ENCODE measurements at places on chromosomes 16 and 17. TPM values are rescaled to one million over a fixed set of nuclear protein-coding genes. Genes with fewer than 3 reads are reported as not detected.

KLHL10 gene
- not detected for total RNA-seq

DNA sequence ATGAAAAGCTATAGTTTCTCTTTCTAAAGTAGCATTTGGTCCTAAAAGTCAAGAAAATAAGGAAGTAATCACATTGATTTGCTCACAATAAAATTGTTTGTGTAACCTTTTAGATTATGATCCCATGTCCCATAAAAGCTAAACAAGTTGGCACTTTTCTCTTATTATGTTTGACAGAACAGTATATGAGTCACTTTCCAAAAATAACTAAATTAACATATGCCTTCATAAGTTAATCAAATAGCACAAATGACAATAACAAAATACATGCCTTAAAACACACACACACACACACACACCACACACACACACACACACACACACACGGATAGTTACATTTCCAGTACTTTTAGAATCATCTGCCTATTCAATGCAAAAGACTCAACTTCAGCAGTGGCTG is 2.8 kb downstream of the MED13 start:
- DNase-seq, result no peak
- peak overlapping the region; percentile 96 for H3K4me3 ChIP-seq
- no peak overlapping the region for H3K27ac ChIP-seq
- peaks cover 13% of the 10 kb centered on the region for H3K36me3 ChIP-seq

PRRT2 gene
- 1.9 TPM for total RNA-seq

GRCh38 chr17:13643180-13643579 is 41.5 kb upstream of the HS3ST3A1 start:
- no peaks in the 10 kb centered on the region for H3K4me1 ChIP-seq
- H3K36me3 ChIP-seq, result no peaks in the 10 kb centered on the region
- DNase-seq, result no peak
- H3K27me3 ChIP-seq, result no peaks in the 10 kb centered on the region

- H3K4me3 ChIP-seq, result no peak overlapping the region
- H3K27ac ChIP-seq, result no peak overlapping the region
- DNase-seq, result no peak
- no peaks in the 10 kb centered on the region for H3K36me3 ChIP-seq
These were observed 10.2 kb downstream of the KATNB1 start for GRCh38 chr16:57745768-57746167.

DNA sequence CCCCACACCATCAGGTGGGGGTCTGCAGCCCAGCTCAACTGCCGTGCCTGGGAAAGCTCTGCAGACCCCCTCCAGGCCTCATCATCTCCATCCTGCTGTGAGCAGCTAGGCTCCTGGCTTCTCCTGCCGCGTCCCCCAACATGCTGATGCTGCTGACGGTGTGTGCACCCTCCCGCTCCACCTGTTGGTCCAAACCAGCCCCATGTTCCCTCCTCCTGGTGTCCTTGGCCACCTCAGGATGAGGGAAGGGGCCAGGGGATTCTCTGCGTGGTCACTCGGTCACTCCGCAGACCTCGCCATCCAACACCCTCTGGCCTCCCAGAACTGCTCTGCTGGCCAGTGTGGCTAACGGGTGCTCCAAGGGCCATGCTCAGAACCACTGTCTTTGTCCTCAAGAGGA is 368.6 kb downstream of the FOXL1 start:
- H3K4me1 ChIP-seq, result no peaks in the 10 kb centered on the region
- H3K27ac ChIP-seq, result no peak overlapping the region
- no peaks in the 10 kb centered on the region for H3K36me3 ChIP-seq
- no peak for DNase-seq

DNA sequence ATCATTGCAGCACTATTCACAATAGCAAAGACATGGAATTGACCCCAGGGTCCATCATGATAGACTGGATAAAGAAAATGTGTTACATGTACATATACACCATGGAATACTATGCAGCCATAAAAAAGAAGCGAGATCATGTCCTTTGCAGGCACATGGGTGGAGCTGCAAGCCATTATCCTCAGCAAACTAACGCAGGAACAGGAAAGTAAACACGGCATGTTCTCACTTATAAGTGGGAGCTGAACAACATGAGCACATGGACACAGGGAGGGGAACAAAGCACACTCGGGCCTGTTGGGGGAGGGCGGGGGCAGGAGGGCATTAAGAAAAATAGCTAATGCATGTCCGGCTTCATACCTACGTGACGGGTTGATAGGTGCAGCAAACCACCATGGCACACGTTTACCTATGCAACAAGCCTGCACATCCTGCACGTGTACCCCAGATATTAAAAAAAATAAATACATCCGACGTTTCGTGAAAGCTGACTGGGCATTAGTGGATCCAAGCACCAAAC is 28.9 kb downstream of the ZNF778 start:
- DNase-seq, result no peak
- no peaks in the 10 kb centered on the region for H3K36me3 ChIP-seq
- H3K4me1 ChIP-seq, result peaks cover 11% of the 10 kb centered on the region
- no peak overlapping the region for H3K4me3 ChIP-seq

DNA sequence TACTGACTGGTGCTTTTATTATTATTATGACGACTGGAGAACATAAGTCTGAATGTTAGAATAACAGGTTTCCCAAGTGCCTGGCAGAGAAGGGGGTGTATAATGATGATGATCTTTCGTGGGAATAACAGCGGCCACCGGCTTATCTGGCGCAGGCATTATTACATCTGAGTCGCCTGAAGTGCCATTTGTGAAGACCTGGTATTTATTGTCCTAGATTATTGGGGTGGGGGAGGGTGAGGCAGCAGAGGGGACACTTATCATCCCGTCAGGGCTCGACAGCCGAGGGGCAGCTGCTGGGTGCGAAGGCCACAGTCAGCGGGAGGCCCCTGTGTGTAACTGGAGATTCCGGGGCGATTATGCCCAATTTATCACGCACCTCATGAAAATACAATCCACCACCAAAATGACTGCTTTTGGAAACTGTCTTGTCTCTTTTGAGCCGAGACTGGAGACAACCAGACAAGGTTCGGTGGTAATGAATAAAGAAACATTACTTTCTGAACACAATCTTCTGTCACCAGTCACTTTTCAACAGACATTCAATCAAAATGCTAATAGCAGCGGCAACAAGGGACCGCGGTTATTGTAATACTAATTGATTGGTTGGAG is 199.3 kb downstream of the CCDC182 start:
- peak overlapping the region; percentile 17 for H3K27ac ChIP-seq
- peaks cover 18% of the 10 kb centered on the region for H3K4me1 ChIP-seq
- DNase-seq, result no peak

FOXC2 gene
- 4.8 TPM for total RNA-seq

CDC6 gene
- total RNA-seq, result 0.69 TPM

DNA sequence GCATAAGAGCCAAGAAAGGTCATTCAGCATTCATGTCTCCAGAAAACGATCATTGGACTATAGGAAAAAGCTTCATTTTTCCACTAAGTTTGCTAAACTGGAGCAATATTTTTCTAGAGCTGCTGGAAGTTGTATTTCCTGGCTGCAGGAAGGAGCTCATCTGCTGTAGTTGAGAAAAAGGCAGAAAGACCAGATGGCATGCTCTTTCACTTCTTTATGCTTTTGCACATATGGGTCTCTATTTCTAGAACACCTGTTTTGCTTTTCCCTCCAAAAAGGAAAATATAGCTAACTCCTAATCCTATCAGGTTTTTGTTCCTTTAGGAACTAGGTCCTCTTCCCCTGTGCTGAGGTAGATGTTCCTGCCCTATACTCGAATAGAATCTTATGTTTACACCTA is 61.9 kb upstream of the HLF start:
- no peak for DNase-seq
- no peaks in the 10 kb centered on the region for H3K4me1 ChIP-seq
- H3K4me3 ChIP-seq, result no peak overlapping the region
- no peak overlapping the region for H3K27ac ChIP-seq

KRTAP2-3 gene
- not detected for total RNA-seq

ITGA2B gene
- total RNA-seq, result not detected

DNA sequence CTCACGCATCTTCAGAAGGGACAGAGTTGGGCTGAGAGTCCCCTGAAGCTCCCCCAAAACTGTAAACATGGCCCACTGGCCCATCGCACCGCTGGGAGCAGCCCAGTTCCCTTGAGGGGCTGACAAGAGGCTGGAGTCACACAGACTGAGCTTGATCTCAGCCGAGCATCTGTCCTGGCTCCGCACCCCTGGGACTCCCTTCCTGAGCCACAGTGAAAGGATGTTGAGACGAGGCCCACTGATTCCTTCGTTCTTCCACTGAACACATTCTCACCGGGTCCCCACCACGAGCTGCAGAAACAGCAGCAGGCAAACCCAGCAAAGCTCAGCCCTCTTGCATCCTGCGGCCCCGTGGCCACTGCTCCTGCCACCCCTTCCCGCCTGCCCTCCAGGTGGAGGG is 145.9 kb upstream of the CIBAR2 start:
- H3K36me3 ChIP-seq, result no peaks in the 10 kb centered on the region
- H3K4me1 ChIP-seq, result no peaks in the 10 kb centered on the region
- no peak overlapping the region for H3K4me3 ChIP-seq
- no peak for DNase-seq
- H3K27ac ChIP-seq, result no peak overlapping the region

DNA sequence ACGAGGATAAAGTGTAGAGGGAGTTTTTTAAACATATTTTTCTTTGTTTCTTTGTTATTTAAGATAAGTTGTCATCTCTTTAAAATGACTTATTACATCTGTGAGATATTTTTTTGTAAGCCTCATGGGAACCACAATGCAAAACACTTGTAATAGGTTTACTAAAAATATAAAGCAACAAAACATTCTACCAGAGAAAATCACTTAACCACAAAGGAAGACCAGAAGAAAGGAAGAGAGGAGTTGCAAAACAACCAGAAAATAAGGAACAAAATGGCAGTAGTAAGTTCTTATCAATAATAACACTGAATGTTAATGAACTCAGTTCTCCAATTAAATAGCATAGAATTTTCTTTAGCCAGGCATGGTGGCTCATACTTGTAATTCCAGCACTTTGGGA is 22.9 kb downstream of the DHRS7B start:
- no peaks in the 10 kb centered on the region for H3K27me3 ChIP-seq
- DNase-seq, result no peak
- H3K4me3 ChIP-seq, result no peak overlapping the region
- no peaks in the 10 kb centered on the region for H3K4me1 ChIP-seq
- no peaks in the 10 kb centered on the region for H3K36me3 ChIP-seq

- H3K4me3 ChIP-seq, result no peak overlapping the region
- H3K27me3 ChIP-seq, result no peaks in the 10 kb centered on the region
- H3K27ac ChIP-seq, result no peak overlapping the region
- DNase-seq, result no peak
- H3K4me1 ChIP-seq, result peaks cover 14% of the 10 kb centered on the region
These were observed 578 bp downstream of the RAC3 start for GRCh38 chr17:82031885-82032627.

- peak; percentile 71 for DNase-seq
- H3K4me1 ChIP-seq, result peaks cover 5% of the 10 kb centered on the region
- no peak overlapping the region for H3K4me3 ChIP-seq
- no peaks in the 10 kb centered on the region for H3K27me3 ChIP-seq
- H3K27ac ChIP-seq, result no peak overlapping the region
- H3K36me3 ChIP-seq, result no peaks in the 10 kb centered on the region
These were observed 6.3 kb downstream of the C17orf50 start for GRCh38 chr17:35766903-35767510.

DNA sequence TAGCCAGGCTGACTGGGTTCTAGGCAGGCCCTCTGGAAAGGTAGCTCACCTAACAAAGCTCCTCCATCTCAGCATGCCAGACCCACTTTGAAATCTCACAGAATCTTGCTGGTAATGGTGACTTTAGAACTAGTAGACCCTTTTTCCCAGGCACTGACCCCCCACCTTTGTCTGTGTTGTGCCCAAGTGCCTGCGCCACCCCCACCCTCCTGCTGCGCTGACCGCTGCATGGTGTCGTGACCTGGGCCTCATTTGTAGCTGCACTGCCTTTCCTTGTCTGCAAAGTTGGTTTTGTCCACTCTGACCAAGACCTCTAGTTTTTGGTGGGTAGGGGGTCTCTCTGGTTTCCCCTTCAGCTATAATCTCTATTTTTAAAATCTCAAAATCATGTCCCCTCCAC is 6.8 kb downstream of the ATXN1L start:
- H3K27ac ChIP-seq, result no peak overlapping the region

DNA sequence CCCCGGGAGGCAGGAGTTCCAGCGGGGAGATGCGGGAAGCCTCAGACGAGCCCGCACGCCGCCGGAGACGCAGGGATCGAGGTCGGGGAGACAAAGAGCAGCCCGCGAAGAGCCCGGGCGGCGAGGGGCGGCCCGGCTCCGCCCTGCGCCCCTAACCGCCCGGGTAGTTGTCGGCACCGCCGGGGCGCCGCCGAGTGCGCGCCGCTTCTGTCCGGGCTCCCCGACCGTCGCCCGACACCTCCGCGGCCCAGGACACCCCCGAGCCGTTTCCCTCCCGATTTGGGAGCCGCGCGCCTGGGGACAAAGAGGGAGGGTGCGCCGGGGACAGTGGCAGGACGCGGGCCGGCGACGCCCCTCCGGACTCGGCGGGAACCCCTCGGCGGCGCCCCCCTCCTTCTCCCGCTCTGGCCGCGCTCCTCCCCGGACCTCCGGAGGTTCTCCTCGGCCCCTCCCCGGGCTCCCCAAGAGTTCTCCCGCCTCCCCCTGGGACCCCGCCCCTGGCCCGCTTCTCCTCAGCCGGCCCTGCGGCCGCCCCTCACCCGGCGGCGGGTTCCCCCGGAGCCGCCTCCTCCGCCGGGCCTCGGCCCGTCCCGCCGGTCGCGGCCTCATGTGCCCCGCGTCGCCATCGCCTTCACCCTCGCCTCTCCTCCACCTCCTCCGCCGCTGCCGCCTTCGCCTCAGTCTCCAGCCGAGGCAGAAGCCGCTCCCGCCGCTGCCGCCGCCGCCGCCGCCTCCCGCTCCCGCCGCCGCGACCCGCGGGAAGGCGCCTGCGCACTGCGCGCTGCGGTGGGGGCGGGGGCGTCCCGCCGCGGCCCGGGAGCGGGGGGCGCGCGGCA is at the start of gene GJC1:
TSS of gene GJC1 (minus strand) at position 765 of the 836 bp plus-strand sequence. CDS start 24,470 bp downstream, outside the sequence.
- no peak within 1 kb of the TSS for H3K4me3 ChIP-seq
- no peak within 1 kb of the TSS for H3K27ac ChIP-seq
- H3K36me3 ChIP-seq, result no peaks in the 10 kb centered on the region
- H3K27me3 ChIP-seq, result peaks cover 58% of the 10 kb centered on the region
- peaks cover 17% of the 10 kb centered on the region for H3K4me1 ChIP-seq
- no peak for DNase-seq

- H3K27ac ChIP-seq, result no peak overlapping the region
- H3K4me3 ChIP-seq, result no peak overlapping the region
- no peak for DNase-seq
- no peaks in the 10 kb centered on the region for H3K27me3 ChIP-seq
- H3K4me1 ChIP-seq, result peaks cover 12% of the 10 kb centered on the region
These were observed 538 bp upstream of the RAPGEFL1 start for GRCh38 chr17:40176754-40177110.

GRCh38 chr16:87780385-87780989 is 14.7 kb upstream of the KLHDC4 start:
- H3K4me3 ChIP-seq, result no peak overlapping the region
- no peaks in the 10 kb centered on the region for H3K36me3 ChIP-seq
- no peaks in the 10 kb centered on the region for H3K4me1 ChIP-seq
- H3K27ac ChIP-seq, result peak overlapping the region; percentile 30
- H3K27me3 ChIP-seq, result no peaks in the 10 kb centered on the region

DNA sequence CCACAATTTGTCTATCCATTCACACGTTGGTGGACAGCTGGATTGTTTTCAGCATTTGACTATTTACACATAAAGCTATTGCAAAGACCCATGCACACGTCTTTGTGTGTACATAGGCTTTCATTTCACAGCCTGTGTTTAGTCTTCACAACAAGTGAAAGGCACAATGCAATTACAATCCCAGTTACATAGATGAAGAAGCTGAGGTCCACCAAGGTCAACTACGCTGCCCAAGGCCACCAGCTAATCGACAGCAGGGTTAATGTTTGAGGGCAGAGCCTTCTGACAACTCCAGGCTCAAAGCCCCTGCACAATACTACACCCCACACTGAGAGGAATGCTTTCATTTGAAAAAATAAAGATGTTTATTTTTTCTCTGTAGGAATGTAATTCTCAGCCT is 93.6 kb upstream of the CDH13 start:
- no peaks in the 10 kb centered on the region for H3K4me1 ChIP-seq
- H3K36me3 ChIP-seq, result no peaks in the 10 kb centered on the region
- no peak overlapping the region for H3K4me3 ChIP-seq
- H3K27me3 ChIP-seq, result no peaks in the 10 kb centered on the region
- no peak for DNase-seq

Measured in adrenal gland (tissue), 19 donors.